ENCODE measurements at places on chromosomes 3 and 15.

DNA sequence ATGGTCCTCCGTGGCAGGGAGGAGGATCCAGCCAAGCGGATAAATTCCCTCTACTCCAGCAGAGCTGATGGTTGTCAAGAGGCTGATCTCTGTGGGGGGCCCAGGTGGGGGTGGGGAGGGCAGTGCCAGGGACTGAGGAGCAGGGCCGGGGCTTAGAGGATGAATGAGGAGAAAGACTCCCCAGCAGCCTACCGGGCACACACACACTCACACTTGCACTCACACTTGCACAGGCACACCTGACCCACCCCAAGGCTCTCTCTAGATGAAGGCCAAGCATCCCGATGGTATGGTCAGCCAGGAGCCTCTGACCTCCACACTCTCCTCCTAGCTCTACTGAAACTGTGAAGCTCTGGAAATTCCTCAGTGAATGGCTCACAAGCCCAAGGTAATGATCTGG is 131.3 kb upstream of the PRR20G start:
- no peak for DNase-seq

GRCh38 chr3:197501496-197501878 is 54.3 kb downstream of the BDH1 start:
- DNase-seq: no peak

GRCh38 chr3:32062950-32063582 is 43.4 kb upstream of the GPD1L start:
- DNase-seq: no peak

GRCh38 chr3:44297255-44297654 is 41.3 kb upstream of the TCAIM start:
- DNase-seq: no peak

GRCh38 chr3:139357899-139358298 is 14.1 kb downstream of the MRPS22 start:
- DNase-seq: no peak

DNA sequence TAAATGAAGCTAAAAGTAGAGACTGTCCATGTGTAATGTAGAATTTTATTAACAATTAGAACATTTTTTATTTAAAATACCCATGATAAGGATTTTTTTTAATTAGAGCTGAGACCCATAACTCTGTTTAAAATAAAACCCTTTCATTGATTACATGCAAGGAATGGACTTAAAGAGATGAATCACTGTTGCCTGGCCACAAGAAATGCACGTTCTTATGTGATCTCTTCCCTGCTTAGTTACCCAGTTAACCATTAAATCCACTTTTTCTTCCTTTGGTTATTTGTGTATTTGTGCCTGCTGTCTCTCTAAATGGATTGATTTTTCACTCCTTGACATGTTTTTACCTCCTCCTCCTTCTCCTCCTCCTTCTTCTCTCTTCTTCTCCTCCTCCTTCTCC is 83.3 kb upstream of the SLITRK3 start:
- no peak for DNase-seq

- DNase-seq: no peak
Measured at GRCh38 chr3:71724171-71724453, 1.1 kb downstream of the EIF4E3 start.

DNA sequence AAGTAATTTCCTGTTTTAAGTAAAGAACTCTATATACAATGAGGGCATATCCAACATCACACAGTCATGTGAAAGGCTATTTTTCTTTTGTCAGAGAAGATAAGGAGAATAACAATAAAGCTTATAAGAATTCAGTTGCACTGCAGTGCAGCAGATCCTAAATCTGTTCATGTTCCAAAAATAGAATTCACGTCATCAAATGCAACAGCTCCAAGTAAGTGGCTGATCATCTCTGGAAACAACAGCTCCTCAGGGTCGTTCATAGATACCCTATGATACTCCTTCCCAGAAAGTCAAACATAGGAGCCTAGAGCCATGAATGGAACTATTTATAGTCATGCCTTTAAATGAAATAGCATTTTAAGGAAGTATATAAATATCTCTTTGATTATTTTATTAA is 100.2 kb downstream of the FMN1 start:
- no peak for DNase-seq

Data from stimulated activated CD4-positive, alpha-beta T cell treated with anti-CD3 and anti-CD28 coated beads, Interleukin-4, amount 100 ng/mL, for 4 hours (primary cell).